ENCODE measurements at places on chromosomes 12 and 14.
A peak's percentile ranks its signal among the peaks of the same experiment; 100 is the strongest.

GRCh38 chr12:58388261-58388660 lies 446.9 kb downstream of the ATP23 start:
- no peak for DNase-seq

- DNase-seq, result no peak
These were observed 327.6 kb downstream of the CCER1 start for GRCh38 chr12:90627180-90627896.

- DNase-seq, result peak; percentile 21
These were observed 209.8 kb downstream of the PELI2 start for GRCh38 chr14:56328021-56328420.

DNA sequence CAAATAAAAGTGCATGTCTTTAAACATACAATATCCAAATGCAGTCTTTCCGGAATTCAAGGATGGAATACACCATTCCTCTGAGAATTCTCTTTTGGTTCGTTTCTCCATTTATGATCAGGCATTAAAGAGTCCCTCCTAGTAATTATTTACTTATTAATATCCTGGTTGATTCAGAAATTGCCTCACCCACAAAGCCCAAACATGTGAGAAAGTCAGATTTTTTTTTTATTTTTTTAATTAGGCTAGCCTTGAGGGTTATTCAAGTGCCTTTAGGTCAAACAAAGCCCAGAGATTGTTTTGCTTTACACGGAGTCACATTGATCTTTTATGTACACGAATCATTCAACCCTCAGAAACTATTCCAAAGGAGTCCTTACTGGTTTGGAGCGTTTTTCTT lies 6.4 kb upstream of the TSPAN8 start:
- DNase-seq, result no peak

DNA sequence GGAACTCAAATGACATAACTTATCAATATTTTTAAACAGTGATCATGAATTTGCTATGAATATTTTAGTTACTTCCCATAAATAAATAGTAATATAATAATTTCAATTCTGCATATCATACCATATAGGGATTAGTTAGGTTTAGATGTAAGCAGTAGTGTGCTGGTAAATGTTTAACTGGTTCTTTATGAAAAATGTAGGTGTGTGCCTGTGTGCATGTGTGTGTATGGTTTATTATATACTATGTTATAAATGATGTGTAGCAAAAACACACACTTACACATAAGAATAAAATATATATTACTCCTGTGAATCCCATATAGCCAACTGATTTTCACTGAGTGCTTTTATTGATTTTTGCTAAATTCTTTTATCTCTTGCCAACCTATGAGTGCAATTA lies 14.0 kb upstream of the BHLHE41 start:
- no peak for DNase-seq

GRCh38 chr12:102512523-102512922 lies 32.2 kb upstream of the IGF1 start:
- no peak for DNase-seq

GRCh38 chr12:60123557-60123956 lies 527.7 kb downstream of the SLC16A7 start:
- no peak for DNase-seq

DNA sequence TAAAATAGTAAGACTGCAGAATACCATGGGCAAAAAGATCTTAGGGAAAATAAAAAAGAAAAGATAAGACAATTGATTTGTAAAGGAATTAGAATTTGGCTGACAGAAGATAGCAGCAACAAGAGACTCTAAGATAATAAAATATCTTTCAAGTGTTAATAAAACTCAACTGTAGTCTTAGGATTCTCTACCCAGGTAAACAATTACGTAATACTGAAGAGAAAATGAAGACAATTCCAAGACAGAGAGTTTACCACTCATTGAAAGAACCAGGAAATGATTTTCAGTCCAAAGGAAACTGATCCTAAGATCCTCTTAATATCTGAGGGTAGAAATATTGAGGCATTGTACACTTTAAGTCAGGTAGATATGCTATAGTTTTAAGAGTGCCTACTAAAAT lies 321.1 kb downstream of the CEP128 start:
- no peak for DNase-seq

DNA sequence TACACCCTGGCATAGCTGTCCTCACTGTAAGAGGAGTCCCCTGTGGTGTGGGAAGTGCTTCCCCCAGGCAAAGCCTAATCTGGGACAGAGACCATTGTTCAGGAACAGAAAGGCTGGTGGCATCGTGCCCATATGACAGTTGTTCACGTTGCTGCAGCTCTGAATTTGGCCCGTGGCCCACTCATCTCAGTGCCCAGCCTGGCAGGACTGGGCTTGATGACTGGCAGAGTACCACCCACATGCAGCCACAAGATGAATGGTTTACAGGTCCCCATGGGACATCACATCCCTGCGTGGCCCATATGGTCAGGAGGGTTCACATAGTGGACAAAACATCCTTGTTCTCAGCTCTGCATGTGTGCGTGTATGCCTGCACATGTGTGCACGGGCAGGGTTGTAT lies 17.5 kb downstream of the IQSEC3 start:
- DNase-seq, result no peak

DNA sequence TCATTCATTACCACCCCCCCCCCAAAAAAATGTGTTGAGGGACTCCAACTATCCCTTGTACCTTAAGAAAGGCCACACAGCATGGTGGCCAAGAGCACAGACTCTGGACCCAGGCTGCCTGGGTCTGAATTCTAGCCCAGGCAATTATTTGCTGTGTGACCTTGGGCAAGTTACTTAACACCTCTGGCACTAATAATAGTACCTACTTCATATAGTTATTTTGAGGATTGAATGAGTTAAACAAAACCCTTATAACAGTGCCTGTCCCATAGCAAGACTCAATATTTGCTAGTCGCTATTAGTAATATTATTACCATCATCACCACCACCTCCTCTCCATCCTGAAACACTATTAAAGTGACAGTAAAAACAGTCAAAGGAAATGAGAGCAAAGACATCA lies 37.2 kb downstream of the NT5DC3 start:
- DNase-seq, result no peak

DNA sequence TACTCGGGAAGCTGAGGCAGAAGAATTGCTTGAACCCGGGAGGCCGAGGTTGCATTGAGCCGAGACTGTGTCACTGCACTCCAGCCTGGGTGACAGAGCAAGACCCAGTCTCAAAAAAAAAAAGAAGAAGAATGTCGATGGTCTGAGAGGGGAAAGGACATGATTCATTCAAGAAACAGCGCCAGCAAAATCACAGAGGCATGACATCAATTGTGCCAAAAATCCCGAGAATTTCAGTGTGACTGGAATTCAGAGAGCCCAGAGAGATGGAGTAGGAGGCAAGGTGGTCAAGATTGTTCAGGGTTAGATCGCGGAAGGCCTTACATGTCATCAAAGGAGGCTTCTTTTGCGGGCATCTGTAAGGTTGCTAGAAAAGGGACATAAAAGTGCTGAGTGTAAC lies 483.3 kb downstream of the VRK1 start:
- no peak for DNase-seq

GRCh38 chr14:35985474-35986218 lies 159.5 kb downstream of the BRMS1L start:
- DNase-seq, result no peak

DNA sequence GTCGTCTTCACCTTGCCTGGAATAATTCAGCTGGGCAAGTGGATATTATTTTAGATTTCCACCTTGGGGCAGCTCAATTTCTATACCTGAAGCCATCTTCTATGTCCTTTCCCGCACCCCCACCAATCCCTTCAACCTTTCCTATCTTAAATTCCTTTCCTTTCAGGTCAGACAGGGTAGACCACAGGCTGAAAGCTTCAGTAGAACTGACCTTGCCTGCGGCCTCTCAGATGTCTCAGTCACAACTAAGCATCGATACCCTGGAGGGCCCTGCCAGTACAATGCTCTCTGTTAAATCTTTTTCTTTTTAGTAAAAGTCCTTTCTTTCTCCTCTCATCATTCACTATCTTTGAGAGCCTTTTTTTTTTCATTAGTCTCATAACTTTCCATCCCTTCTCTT lies 38.9 kb downstream of the SLC2A14 start:
- DNase-seq, result no peak

- no peak for DNase-seq
These were observed 6.3 kb downstream of the ZFP36L1 start for GRCh38 chr14:68786491-68787091.

GRCh38 chr14:103696466-103697071 lies 18.7 kb downstream of the XRCC3 start:
- no peak for DNase-seq

- DNase-seq, result no peak
These were observed 199.4 kb upstream of the LRIG3 start for GRCh38 chr12:59119676-59120075.

GRCh38 chr12:75725521-75726111 lies 214.2 kb upstream of the KRR1 start:
- peak; percentile 8 for DNase-seq

DNA sequence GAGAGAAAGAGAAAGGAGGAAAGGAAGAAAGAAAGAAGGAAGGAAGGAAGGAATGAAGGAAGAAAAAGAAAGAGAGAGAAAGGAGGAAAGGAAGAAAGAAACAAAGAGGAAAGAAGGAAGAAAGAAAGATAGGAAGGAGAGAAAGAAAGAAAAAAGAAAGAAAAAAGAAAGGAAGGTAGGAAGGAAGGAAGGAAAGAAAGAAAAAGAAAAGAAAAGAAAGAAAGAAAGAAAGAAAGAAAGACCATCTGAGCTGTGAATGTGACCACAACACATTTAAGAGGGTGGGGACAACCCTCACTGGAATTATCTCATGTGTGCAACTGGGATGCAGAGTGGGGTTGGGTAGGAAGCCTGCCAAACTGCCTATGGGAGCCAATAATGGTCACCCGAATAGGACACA lies 36.0 kb upstream of the BATF start:
- DNase-seq, result no peak

GRCh38 chr12:92650228-92650822 lies 52.5 kb upstream of the PLEKHG7 start:
- DNase-seq, result no peak

DNA sequence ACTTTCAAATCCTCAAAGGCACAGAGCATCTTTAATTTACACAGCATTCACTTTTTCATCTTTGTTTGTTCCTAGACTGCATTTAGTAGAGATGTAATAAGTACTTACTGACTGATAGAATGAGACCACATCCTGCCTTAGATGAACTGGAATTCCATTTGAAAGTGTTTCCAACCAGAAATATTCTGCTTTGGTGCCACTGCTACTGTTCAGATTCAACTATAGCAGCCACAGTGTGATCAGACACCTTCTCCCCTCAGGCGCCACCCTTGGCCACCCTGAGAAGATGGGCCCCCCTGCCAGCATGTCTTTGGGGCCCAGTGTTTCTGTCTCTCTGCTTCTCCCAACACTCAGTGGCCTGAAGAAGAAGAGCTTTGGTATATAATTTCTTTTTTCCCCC lies 449.1 kb downstream of the RAD51B start:
- no peak for DNase-seq

DNA sequence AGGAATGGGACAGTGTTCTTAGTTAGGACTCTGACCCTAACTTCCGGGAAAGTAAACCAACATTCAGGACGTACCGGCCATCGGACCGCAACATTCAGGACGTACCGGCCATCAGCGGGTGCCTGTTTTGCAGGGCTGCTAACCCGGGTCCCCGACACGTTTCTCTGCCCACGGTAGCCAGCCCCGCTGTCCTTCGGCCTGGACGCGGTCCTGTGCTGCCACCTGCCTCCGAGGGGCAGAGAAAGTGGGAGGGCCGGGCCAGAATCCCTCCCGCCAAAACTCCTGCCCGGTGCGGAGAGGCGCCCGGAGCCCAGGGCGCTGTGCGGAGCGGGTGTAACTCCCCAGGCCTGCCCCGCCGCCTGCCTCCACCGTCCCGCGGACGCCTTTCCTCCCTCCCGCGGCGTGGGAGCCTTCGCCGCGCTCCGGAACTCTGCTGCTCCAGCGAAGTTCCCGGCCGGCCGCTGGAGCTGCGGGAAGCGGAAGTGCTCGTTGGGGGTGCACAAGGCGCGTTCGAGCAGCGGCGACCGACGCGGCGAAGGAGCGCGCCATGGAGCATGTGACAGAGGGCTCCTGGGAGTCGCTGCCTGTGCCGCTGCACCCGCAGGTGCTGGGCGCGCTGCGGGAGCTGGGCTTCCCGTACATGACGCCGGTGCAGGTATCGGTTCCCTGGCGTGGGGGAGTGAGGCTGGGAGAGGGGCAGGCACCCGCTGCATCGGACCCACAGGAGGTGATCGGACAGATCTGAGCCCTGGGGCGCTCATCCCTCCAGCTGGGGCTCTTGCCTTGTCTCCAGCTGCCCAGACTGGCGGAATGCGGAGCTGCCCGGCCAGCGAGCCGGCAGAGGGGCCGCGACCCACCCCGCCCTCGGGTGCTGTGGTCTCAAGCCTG lies at the start of gene DDX55:
Gene DDX55, plus strand, starts transcription at position 498 of the 888 bp plus-strand sequence. Its CDS starts 50 bp downstream, at position 548.
- peak; percentile 85 for DNase-seq

GRCh38 chr12:119417440-119417839 lies 82.9 kb downstream of the CCDC60 start:
- no peak for DNase-seq

DNA sequence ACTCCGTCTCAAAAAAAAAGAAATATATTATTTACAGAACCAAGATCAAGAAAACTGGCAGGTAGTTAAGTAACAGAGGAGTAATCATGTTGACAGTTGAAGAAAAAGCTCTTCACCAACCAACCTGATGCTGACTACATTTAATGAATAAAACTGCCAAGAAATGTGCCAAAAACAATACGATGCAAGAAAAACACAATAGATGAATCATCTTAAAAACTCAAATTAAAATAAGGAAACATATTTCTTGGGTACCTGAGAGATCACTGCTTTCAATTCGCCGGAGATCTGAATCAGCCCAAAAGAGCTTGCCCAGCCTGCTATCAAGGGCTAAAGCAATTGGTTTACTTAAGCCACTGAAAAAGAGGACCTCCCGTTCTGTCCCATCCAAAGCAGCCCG lies 76.4 kb downstream of the BCL2L14 start:
- no peak for DNase-seq

DNA sequence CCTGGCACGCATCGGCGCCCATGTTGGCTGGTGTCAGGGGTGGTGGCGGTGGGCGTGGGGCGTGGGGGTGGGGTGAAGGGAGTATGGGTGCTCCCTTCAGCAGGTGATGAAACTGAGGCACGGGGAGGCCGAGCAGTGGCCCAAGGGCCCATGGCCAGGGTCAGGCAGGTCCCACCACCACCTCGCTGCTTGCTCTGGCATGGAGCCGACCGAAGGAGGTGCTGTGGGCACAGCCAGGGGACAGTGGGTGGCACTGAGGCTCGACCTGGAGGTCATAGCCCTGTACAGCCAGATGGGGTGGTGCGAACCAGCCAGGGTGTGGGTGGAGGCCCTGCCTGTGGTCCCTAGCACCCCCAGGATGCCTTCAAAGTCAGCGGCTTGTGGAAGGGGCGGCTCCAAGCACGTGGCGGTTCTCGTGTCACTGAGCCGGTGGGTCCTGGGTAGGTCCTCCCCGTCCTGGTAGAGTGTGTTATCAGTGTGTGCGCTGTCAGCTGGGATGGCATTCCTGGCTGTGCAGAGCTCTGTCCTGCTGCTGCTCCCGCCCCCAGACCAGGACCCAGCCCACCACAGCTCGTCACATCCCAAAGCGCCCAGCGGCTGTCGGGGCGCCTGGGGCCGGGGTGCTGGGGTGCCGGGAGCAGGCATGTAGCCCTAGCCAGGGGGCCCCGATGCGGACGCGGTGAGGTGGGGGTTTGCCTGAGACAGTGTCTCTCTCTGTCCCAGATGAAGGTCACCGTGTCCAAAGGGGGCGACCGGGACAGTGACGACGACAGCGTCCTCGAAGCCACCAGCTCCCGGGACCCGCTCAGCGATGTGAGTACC lies 35.3 kb downstream of the FBRSL1 start:
- no peak for DNase-seq

Measured in activated CD4-positive, alpha-beta T cell treated with anti-CD3 and anti-CD28 coated beads, Interleukin-2, amount 50 U/mL, for 16 hours (primary cell).